ENCODE measurements at places on chromosomes 6 and 20. TPM values are rescaled to one million over a fixed set of nuclear protein-coding genes. Genes with fewer than 3 reads are reported as not detected.
A peak's percentile ranks its signal among the peaks of the same experiment; 100 is the strongest.

- no peaks in the 10 kb centered on the region for H3K27me3 ChIP-seq
- no peaks in the 10 kb centered on the region for H3K36me3 ChIP-seq
- no peak overlapping the region for H3K27ac ChIP-seq
These were observed 17.9 kb downstream of the PNRC1 start for GRCh38 chr6:89098461-89098860.

GRCh38 chr20:237929-238328 is 10.9 kb downstream of the DEFB129 start:
- no peaks in the 10 kb centered on the region for H3K27me3 ChIP-seq
- no peaks in the 10 kb centered on the region for H3K4me1 ChIP-seq
- H3K36me3 ChIP-seq, result no peaks in the 10 kb centered on the region
- no peak overlapping the region for H3K4me3 ChIP-seq
- no peak overlapping the region for H3K27ac ChIP-seq

GRCh38 chr20:19115581-19115980 is 96.9 kb upstream of the SLC24A3 start:
- no peak overlapping the region for H3K27ac ChIP-seq
- no peaks in the 10 kb centered on the region for H3K27me3 ChIP-seq
- DNase-seq, result no peak
- no peak overlapping the region for H3K4me3 ChIP-seq
- no peaks in the 10 kb centered on the region for H3K36me3 ChIP-seq
- H3K4me1 ChIP-seq, result no peaks in the 10 kb centered on the region

DNA sequence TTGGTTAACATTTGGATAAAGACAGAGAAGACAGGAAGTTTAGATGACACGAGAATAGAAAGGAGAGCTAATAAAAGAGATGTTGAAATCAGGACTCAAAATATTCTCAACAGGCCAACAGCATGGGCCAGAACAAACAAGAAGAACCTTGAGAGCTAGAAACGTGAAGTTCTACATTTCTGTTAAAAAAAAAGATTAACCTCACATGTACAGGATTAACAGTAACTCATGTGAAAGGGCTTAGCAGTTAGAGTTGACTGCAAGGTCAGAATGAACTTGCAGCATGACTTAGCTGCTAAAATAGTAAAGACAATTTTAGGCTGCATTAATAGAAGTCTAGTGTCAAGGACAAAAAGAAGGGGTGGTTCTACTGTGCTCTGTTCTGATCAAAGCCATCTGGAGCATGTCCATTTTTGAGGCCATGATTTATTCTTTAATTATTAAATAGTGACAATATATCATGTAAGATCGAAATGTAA is 331.1 kb upstream of the HSF2 start:
- no peaks in the 10 kb centered on the region for H3K4me1 ChIP-seq
- no peak overlapping the region for H3K27ac ChIP-seq
- DNase-seq, result no peak

GRCh38 chr20:3744806-3745685 is 12.6 kb downstream of the HSPA12B start:
- H3K27me3 ChIP-seq, result no peaks in the 10 kb centered on the region
- no peaks in the 10 kb centered on the region for H3K36me3 ChIP-seq

DNA sequence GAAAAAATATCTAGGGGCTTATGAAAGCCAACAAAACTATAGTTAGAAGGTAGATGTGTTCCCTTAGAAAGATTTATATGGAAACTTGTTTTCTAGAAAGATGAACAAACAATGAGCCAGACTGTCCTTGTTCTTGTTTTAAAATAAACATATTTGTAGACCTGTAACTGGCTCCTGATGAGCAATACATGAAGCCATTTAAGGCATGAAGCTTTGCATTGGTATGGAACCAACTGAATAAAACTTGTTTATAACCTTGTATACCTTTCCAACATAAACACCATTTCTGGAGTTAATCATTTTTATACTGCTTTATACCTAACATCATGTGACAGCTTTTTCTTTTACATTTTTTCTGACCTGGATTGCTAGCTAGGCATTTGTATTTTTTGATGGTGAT is 247.8 kb downstream of the PRL start:
- no peak overlapping the region for H3K4me3 ChIP-seq
- H3K36me3 ChIP-seq, result no peaks in the 10 kb centered on the region

DNA sequence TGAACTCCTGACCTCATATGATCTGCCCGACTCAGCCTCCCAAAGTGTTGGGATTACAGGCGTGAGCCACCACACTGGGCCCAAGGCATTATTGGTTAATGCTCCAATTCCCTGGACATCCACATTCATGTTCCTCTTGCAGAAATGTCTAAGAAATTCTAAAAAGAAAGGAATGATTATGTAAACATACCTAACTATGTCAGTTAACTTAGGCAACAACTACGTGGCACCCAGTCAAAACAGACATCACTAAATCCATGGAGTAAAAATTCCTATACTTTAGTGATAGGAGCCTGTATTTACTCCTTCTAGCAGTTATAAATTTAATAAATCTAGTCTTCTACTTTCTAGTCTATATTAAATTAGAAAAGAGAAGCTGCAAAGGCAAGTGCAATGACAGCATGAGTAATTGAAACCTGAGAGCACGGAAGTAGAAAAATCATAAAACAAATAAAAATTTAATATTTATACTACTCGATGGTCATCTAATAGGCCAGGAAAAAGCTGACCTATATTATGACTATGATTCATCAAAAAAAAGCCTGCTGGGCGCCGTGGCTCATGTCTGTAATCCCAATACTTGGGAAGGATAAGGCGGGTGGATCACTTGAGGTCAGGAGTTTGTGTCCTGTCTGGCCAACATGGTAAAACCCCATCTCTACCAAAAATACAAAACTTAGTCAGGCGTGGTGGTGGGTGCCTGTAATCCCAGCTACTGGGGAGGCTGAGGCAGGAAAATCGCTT is 4.2 kb downstream of the AHI1 start:
- no peaks in the 10 kb centered on the region for H3K27me3 ChIP-seq
- DNase-seq, result no peak
- H3K4me1 ChIP-seq, result peaks cover 6% of the 10 kb centered on the region
- H3K27ac ChIP-seq, result no peak overlapping the region

- no peak overlapping the region for H3K4me3 ChIP-seq
- H3K27ac ChIP-seq, result no peak overlapping the region
- no peaks in the 10 kb centered on the region for H3K27me3 ChIP-seq
- no peaks in the 10 kb centered on the region for H3K36me3 ChIP-seq
- DNase-seq, result peak; percentile 4
These were observed 63.3 kb downstream of the DLL1 start for GRCh38 chr6:170227521-170227983.

GRCh38 chr6:151291722-151292059 is 51.9 kb downstream of the AKAP12 start:
- no peak for DNase-seq
- no peak overlapping the region for H3K4me3 ChIP-seq
- H3K27me3 ChIP-seq, result no peaks in the 10 kb centered on the region

GRCh38 chr6:64538722-64539121 is 903.1 kb downstream of the PHF3 start:
- H3K4me1 ChIP-seq, result no peaks in the 10 kb centered on the region
- no peak overlapping the region for H3K27ac ChIP-seq
- H3K36me3 ChIP-seq, result no peaks in the 10 kb centered on the region

DNA sequence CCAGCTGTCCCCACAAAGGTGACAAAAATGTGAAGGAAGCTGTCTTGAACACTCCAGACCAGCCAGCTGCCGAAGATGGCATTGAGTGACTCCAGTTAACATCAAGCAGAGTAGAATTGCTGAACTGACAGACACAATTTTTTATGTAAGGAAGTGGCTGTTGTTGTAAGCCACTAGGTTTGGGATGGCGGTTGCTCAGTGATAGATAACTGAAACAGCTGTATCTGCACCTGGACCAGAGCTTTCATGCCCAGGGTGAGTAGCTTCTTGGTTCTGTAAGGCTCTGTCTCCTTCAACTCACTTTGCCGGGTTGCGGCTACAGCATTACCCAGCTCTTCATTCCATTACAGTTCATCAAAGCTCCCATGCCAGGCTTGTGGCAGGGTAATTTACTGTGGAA is 49.7 kb upstream of the DDR1 start:
- no peak overlapping the region for H3K4me3 ChIP-seq
- no peak for DNase-seq
- H3K27me3 ChIP-seq, result no peaks in the 10 kb centered on the region
- H3K4me1 ChIP-seq, result peaks cover 17% of the 10 kb centered on the region

DNA sequence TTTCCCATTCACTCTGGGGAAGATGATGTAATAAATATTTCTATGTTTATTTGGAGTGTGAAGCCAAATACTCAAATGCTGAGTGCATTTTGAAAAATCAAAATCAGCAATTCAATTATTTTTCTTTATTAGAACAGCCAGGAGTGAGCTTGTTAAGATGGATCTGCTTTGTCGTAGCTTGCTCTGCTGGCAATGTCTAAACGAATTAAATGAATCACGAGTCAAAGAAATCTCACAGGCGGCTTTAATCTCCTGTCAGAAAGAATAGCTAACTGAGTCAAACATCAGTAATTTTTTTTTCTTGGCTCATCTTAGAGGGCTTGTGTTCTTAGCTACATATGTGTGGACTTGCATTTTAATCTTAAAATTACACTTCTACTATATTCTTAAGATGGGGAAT is 100.2 kb upstream of the HMGN3 start:
- H3K27ac ChIP-seq, result no peak overlapping the region
- no peak for DNase-seq
- no peaks in the 10 kb centered on the region for H3K4me1 ChIP-seq
- no peaks in the 10 kb centered on the region for H3K27me3 ChIP-seq

GRCh38 chr6:131060311-131060710 is 2.7 kb downstream of the EPB41L2 start:
- DNase-seq, result no peak
- no peaks in the 10 kb centered on the region for H3K36me3 ChIP-seq
- peaks cover 20% of the 10 kb centered on the region for H3K4me1 ChIP-seq
- no peaks in the 10 kb centered on the region for H3K27me3 ChIP-seq
- no peak overlapping the region for H3K4me3 ChIP-seq

- peaks cover 6% of the 10 kb centered on the region for H3K27me3 ChIP-seq
- no peak overlapping the region for H3K27ac ChIP-seq
- no peak overlapping the region for H3K4me3 ChIP-seq
- peaks cover 4% of the 10 kb centered on the region for H3K4me1 ChIP-seq
These were observed 402.7 kb downstream of the TAF4 start for GRCh38 chr20:61662968-61663331.

GRCh38 chr6:39714802-39715201 is 10.4 kb downstream of the KIF6 start:
- no peak overlapping the region for H3K4me3 ChIP-seq
- no peaks in the 10 kb centered on the region for H3K27me3 ChIP-seq
- no peak overlapping the region for H3K27ac ChIP-seq
- DNase-seq, result no peak
- H3K36me3 ChIP-seq, result no peaks in the 10 kb centered on the region

DNA sequence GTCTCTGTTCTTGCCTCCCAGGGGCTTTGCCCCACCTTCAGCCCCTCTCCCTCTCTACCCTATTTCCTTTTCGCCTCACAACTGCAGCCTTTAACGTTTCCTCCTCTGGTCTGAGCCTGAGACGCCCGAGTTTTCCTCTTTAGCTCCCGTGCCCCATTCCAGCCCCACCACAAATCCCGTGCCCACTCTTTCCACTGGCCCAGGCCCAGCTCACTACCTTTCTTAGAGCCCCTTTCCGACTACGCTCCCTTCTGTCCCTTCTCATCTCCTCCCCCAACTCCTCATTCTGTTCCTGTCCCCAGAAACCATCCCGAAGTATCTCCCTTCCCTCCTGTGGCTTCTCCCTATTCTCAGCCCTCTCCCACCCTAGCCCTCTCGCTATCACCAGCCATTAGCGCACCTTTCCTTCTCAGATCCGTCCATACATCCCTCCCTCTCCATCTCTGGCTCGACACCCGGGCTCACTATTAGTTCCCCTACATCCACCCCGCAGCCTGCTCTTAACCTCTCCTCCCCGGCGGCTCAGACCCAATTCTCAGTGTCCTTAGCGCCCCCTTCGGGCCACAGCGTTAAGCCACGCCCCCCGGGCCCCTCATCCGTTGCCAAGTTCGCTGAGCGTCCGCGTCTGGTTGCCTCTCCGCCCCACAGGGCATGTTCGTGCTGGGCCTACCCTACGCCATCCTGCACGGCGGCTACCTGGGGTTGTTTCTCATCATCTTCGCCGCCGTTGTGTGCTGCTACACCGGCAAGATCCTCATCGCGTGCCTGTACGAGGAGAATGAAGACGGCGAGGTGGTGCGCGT is 2.7 kb downstream of the SLC32A1 start:
- peak overlapping the region; percentile 19 for H3K4me3 ChIP-seq
- H3K27ac ChIP-seq, result no peak overlapping the region
- peaks cover 100% of the 10 kb centered on the region for H3K27me3 ChIP-seq
- no peak for DNase-seq
- peaks cover 8% of the 10 kb centered on the region for H3K4me1 ChIP-seq

- H3K27ac ChIP-seq, result peak overlapping the region; percentile 91
- H3K4me3 ChIP-seq, result peak overlapping the region; percentile 82
- no peaks in the 10 kb centered on the region for H3K27me3 ChIP-seq
- peaks cover 3% of the 10 kb centered on the region for H3K36me3 ChIP-seq
- peak; percentile 74 for DNase-seq
These were observed 1.4 kb downstream of the CLIC1 start for GRCh38 chr6:31734821-31735406.

- H3K27ac ChIP-seq, result no peak overlapping the region
- H3K4me3 ChIP-seq, result no peak overlapping the region
- peaks cover 3% of the 10 kb centered on the region for H3K36me3 ChIP-seq
- no peaks in the 10 kb centered on the region for H3K27me3 ChIP-seq
- no peak for DNase-seq
- no peaks in the 10 kb centered on the region for H3K4me1 ChIP-seq
These were observed 114.7 kb downstream of the GJA10 start for GRCh38 chr6:90008908-90009501.

DNA sequence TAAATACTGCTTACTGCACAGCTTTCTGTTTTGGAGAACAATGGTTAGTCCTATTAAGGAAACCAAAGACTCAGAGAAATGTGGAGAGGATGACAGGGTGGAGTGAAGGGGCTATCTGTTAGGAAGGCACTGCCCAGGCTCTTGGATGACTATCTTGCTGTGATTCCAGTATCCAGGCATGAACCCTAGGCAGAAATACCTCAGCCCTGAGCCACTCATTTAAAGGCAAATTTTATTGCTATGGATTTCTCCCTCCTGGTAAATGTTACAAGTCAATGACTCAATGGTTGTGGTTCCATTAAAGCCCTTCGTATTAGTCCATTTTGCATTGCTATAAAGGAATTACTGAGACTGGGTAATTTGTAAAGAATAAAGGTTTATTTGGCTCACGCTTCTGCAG is 25.9 kb downstream of the ADGRF4 start:
- H3K4me3 ChIP-seq, result no peak overlapping the region
- no peak for DNase-seq
- no peak overlapping the region for H3K27ac ChIP-seq

- no peak for DNase-seq
- no peaks in the 10 kb centered on the region for H3K27me3 ChIP-seq
- H3K27ac ChIP-seq, result no peak overlapping the region
- H3K4me3 ChIP-seq, result no peak overlapping the region
These were observed 38.5 kb downstream of the EPB41L2 start for GRCh38 chr6:131024565-131024964.

Gene ZSCAN9
- total RNA-seq, result 10.8 TPM

Gene VNN1
- total RNA-seq, result 0.57 TPM

Gene LINC00237
- not detected for total RNA-seq

Gene FNDC1
- 2.2 TPM for total RNA-seq

Gene EYA4
- total RNA-seq, result 26.9 TPM

Gene SMIM8
- total RNA-seq, result 12.3 TPM

Gene SEMG1
- total RNA-seq, result not detected

Gene ZNF165
- total RNA-seq, result 0.82 TPM

Gene GPR63
- total RNA-seq, result 0.31 TPM
